ENCODE measurements at places on chromosomes 4 and X.

DNA sequence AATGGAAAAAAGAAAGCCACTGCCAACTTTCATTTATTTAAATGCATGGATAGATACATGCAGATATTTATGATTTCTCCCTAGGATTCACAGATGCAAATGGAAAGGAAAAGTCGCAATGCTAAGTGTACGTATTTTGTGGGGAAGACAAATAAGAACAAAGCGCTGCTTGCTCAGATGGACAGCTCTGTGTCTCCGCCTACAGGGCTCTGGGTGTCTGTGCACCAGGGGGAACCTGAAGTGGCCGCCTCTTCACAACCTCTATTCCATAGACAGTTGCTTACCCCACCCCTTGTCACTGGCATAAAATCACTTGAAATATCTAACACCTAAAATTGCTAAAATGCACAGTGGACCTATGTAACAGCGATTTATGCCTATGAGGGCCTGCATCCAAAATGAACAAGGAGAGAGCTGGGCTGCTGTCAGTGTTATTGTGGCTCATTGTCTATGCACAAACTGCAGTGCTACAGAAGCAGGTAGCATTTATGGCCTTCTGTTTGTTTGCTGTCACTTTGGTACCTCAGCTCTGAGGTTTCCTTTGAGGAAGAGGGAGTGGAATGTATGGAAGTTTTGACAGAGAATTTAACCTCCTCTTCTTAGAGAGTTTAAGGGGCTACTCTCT lies 58.6 kb upstream of the PAGE1 start:
- peak; percentile 42 for DNase-seq

- DNase-seq = no peak
These were observed 93.2 kb upstream of the AP1S2 start for GRCh38 chrX:15947648-15948317.

DNA sequence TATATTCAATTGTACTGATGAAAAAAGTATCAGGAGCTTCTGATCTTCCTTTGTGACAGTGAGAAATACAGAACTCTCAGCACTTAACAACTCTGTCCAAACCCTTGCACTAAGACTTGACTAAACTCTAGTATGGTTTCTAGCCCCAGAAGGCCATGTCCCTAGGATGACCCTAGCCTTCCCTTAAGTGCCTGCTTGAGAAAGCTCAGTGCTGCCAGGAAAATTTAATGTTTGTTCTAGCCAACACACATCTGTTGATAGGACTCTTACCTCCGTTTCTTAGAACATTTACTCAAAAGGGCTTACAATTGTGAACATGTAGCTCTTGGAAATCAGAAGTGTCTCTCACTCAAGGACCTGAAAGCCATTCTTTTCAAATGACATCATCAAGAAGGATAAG lies 1055.2 kb upstream of the FTHL17 start:
- no peak for DNase-seq

DNA sequence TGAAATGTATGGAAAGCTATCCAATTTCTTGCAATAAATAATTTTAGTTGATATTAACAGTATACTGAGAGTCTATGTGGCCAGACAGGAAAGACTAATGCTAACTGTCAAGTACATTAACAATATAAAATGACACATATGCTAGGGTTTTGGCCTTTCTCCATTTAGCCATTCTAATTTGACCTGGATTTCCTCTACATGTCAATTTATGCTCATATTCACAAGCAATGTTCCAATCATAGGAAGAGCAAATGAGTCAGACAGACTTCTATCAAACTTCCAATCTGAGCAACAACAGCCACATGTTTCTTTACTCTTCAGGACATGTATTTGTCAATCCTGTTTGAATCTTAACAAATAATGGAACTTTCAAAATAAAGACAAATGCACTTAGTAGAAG lies 53.6 kb downstream of the CORIN start:
- DNase-seq = no peak

- no peak for DNase-seq
These were observed 602.8 kb upstream of the EPHA5 start for GRCh38 chr4:66273110-66273509.

DNA sequence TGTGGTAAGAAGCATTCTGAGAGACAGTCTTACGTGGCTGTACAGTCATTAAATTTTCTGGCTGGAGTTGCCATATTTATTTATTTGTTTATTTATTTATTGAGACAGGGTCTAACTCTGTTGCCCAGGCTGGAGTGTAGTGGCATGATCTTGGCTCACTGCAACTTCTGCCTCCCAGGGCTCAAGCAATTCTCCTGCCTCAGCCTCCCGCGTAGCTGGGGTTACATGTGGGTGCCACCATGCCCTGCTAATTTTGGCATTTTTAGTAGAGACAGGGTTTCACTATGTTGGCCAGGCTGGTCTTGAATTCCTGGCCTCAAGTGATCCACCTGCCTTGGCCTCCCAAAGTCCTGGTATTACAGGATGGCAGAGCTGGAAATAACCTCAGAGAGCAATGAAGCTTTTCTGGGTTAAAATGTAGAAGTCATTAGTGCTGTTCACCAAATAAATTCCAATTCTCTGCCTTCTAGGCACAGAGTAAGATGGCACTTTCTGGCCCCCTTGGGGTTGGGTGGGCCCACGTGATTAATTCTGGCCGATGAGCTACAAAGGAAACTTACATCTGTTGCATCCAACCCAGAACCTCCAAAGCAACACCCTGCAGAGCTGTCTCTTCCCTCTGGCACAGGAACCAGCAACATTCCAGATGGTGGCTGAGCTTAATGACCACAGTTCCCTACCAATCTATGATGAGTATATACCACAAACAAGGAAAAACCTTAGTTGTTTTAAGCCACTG lies 4.5 kb downstream of the MRFAP1 start:
- no peak for DNase-seq
